ENCODE measurements at places on chromosomes 12 and 14. TPM values are rescaled to one million over a fixed set of nuclear protein-coding genes. Genes with fewer than 3 reads are reported as not detected.

Gene AKAP5
- 0.13 TPM for total RNA-seq

- no peak for DNase-seq
Observed at GRCh38 chr14:94559638-94560290, 1.5 kb upstream of the SERPINA4 start.

DNA sequence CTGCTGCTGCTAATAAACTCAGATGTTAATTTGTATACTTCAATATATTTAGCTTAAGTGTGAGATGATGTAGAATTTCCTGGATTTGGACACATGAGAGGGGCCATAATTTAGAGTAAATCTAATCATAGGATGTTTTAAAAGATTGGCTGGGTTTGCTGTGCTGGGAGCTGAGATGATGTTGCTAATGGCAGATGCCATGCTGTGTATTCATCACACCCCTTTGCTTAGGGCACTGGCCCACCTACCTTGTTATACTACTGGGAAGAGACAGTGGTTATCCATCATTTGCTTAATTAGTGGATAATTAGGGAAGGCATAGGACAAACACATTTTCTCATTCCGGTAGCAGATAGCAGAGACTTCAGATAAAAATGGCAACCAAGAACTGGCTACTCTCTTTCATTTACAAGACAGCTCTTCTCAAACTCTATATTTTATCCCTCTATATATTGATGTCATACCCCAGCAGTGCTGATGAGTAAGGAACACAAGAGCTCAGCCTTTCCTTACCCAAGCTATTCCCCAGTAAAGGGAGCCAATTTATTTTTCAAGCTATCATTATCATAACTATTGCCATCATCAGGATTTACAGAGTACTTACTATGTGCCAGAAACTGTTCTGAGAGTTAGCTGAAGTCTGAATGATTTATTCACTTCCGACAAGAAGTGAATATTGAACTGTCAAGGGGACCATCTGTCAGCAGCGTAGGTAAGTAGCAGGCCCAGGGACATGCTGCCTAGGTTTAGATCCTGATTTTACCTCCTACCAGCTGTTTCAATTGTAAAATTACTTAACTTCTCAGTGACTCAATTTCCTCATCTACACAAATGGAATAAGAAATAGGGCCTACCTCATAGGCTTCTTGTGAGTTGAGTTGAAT is 204.6 kb upstream of the FLRT2 start:
- no peak for DNase-seq

GRCh38 chr14:77316872-77317301 is 3.8 kb downstream of the POMT2 start:
- no peak for DNase-seq

- no peak for DNase-seq
Observed at GRCh38 chr12:53413485-53414204, 10.0 kb upstream of the AMHR2 start.

Gene PMCH
- not detected for total RNA-seq

DNA sequence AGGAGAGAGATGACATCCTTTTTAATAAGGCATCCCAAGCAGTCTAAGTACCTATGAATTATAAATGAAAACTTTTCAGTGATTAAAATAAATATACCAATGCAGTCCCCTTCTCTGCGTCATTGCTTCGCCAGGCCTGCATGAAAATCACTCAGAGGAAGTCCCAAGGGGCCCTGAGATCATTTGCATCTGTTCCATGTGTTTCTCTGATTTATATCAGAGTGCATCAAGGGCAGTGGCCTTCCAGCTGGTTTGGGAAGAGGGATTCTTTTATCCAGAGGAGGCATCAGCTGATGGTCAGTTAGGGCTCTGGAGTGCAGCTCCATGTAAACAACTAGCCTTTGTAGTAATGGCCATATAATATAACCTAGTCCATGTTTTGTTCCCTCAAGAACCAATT is 210.1 kb downstream of the RGS6 start:
- no peak for DNase-seq

DNA sequence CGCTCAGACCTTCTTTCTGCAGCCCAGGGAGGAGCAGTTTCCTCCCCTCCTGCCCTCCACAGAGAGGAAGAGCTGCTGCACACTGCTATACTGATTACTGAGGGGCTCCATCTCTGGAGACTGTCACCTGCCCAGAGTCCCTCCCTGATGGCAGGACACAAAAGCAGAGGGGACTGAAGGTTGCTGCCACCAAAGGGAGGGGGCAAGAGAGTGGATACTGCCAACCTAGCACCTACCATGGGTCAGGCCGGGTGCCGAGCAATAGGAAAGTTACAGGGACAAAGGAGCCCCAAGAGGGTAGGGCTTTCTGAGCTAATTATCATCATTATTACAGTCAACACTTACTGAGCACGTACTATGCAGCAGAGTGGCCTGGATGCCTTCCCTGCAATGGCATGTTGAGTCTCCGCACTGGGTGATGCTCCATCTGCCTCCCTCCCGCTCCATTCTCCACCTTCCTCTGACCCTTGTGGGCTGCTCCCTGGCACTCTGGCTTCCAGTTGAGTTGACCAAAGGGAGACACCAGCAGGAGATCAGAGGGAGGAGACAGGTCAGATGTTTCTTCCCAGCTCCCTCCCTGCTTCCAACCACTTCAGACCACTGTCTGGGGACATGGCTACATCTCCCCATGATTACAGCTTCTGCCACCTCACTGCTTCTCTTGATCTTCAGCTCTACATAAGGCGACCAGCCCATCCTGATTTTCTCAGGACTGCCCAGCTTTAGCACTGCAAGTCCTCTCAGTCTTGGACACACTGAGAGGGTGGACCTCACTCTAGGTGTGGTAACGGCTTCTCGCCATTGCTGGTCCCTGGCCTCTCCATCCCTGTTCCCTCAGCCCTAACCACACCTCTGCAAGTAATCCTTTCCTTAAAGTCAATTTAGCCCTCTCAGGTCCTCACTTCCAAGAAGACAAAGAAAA is 2.6 kb upstream of the KRT79 start:
- DNase-seq: no peak

Gene SLC38A4
- 2.3 TPM for total RNA-seq

DNA sequence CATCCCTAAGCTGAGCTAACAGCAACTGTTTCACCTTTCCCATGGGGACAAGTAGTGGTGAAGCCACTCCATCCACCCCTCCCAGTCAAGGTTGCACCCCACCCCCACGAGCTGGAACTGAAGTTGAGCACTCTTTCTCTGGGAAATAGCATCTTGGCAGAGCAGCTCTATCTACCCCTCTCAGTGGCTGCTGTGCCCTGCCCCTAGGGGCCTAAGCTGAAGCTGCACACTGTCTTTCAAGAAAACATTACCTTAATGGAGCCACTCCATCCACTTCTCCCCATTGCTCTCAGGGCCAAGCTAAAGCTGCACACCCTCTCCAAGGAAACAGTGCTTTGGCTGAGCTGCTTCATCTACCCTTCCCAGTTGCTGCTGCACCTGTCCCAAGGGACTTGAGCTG is 170.6 kb upstream of the CCDC196 start:
- no peak for DNase-seq

Gene NFE2
- total RNA-seq: not detected

- no peak for DNase-seq
Observed at GRCh38 chr12:7989827-7990491, 42.6 kb upstream of the FOXJ2 start.

GRCh38 chr12:127473766-127474165 is 793.2 kb upstream of the TMEM132C start:
- DNase-seq: no peak

GRCh38 chr14:95832012-95832411 is 44.6 kb upstream of the TUNAR start:
- DNase-seq: no peak

DNA sequence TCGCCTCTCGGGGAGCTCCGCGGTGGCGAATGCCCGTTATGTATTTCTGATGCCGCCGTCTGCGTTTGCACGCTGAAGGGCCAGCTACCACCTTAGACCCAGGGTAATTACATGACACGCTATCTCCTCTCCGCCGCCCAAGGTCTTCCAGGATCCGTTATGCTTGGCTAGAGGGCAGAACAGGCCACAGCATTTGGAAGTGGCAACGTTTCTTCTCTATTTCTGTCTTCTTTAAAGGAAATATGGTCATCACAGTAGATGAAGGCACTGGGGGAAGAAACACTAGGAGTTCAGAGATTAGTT is 861 bp upstream of the MDGA2 start:
- DNase-seq: no peak
